ENCODE measurements at places on chromosomes 3 and 15.

DNA sequence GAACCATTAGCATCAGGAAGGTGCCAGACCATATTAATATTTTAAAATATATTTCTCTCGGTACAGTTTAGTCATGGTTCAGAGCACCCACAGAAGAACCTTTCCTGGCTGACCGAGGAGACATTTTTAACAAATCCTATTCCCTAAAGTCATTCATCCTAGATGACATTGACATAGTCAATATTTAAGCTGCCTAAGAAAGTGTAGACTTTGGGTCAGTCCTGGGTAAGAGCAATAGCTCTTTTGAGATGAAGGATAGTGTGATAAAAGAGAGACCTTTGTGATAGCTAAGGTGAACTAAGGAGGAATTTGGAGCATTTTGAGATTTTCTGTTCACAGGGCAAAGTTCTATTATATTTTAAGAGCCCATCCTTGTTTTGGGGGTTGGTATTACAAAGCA, 47.5 kb downstream of the ZNF609 start:
- DNase-seq: no peak

DNA sequence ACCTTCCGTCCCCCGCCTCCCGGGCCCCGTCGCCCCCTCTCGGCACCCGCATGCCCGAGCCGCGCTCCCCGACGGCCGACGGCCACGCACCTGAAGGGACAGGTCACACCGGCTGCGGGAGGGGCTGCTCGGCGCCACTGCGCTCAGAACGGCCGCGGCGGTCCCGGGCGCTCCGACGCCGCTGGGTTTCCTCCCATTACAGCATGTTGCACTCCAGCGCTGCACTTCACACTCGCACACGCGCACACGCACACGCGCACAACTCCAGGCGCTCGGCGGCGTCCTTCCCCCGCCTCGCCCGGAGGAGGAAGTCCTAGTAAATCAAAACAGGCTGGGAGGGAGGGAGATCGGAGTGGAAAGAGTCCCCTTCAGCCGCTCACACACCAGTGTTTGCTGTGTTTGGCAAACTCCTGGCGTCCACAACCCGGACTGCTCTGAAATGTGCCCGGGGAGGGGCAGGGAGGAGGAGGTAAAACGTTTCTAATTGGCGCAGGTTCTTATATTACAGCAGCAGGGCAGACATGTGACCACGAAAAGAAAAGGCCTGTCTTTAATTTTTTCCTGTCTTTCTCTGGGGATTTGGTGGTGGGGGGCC, 76.7 kb upstream of the VGLL4 start:
- DNase-seq: peak; percentile 91

- peak; percentile 72 for DNase-seq
These were observed 26.3 kb upstream of the MTHFS start for GRCh38 chr15:79923079-79923514.

- DNase-seq: no peak
These were observed 300.5 kb upstream of the LRRFIP2 start for GRCh38 chr3:37474901-37475331.

- peak; percentile 73 for DNase-seq
These were observed at the start of gene FAM81A for GRCh38 chr15:59437817-59438624. FAM81A (plus strand) TSS chr15:59438186; CDS start chr15:59458627, 20,441 bp downstream.

GRCh38 chr3:54372232-54372631, 249.9 kb downstream of the CACNA2D3 start:
- no peak for DNase-seq

GRCh38 chr3:48418140-48418539, 11.7 kb downstream of the PLXNB1 start:
- DNase-seq: no peak

DNA sequence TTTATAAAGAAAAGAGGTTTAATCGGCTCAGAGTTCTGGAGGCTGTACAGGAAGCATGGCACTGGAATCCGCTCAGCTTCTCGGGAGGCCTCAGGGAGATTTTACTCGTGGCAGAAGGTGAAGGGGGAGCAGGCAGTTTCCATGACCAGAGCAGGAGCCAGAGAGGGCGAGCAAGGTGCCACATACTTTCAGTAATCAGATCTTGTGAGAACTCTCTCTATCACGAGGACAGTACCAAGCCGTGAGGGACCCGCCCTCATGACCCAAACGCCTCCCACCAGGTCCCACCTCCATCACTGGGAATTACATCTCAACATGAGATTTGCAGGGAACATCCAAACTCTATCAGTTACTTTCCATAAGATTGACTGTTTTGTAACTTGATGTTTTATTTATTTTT, 70.7 kb upstream of the SYN2 start:
- no peak for DNase-seq

DNA sequence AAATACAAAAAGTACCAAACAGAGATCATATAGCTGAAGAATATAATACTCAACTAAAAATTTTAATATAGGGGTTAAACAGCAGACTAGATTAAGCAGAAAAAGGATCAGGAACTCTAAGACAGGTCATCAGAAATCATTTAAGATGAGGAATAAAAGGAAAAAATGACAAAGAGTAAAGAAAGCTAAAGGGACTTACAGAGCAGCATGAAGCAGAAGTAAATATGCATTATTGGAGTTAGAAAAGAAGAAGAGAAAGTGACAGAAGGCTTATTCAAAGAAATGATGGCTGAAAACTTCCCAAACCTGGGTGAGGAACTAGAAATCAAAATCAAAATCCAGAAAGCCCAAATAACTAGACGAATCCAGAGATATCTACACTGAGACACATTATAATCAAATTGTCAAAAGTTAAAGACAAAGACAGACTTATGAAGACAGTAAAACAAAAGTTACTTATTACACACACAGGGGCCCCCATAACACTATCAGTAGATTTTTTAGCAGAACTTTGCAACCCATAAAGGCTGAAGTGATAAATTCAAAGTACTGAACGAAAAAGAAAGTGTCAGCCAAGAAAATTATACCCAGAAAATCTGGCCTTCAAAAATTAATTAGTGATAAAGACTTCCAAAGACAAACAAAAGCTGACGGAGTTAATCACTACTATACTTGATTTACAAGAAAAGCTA, 95.6 kb downstream of the SCAPER start:
- DNase-seq: no peak

DNA sequence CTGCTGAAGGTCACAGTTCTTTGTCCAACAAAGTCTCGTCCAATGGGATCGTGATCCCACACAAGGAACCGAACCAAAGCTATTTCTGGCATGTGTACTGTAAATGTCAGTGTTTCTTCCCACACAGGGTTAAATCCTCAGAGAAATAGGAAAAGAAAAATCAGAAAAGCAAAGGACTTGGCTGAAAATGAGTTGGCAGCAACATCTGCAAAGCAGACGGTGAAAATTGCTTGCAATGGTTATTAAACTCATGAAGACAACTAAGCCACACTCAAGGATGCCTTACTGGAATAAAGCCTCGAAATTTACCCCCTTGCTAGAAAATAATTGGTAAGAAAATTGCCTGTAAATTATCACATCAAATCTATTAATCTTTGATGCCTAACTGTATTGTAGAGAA, 195.2 kb upstream of the STRIT1 start:
- DNase-seq: no peak

DNA sequence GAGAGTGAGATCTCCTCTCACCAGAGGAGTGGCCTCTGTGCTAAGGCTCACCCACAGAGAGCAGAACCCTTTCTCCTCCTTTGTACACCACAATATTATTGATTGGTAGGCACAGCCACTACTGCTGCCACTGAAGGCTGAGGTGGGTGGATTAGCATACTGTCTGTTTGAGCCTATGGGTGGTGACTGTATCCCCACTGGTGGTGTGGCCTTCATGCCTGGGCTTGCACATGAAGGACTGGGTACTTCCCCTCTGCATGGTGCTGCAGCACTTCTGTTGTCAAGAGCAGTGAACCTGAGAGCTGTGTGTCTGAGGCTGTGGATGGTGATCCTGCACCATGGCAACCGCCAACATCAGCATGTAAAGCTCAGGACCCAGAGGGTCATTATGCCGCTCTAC, 35.7 kb upstream of the NECTIN3 start:
- no peak for DNase-seq

DNA sequence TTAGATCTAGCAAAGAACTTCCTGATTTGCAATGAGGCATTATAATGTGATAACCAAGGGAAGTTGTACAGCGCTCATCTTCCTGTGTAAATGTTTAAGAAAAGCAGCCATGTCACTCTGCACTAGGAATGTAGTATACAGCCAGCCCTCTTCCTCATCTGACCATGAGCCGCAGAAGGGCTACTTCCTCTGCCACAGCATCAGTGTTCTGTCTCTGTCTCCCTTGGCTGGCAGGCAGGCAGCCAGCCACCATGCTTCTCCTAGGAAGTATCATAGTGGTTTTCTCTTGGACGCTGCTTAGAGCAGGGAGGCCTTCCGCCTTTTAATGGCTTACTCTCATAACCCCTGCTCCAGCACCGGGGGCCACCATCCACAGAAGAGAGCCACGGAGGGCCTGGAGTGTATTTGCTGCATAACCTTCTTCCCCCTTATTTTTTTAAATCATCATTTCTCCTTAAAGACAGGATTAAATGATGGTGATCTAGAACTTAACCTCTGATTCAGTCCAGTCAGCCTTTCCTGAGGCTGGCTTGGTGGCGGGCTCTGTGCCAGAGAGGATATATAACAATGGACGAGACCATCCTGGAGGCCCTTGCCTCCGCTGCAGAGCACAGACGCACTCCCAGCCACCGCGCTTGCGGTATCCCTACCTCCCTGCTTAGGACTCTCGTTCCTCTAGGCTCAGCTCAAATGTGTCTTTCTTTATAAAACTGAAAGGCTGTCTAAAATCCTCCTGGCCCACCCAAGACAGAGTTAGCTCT, 57.3 kb upstream of the PLXNA1 start:
- DNase-seq: peak; percentile 3

GRCh38 chr3:172276103-172276502, 172.2 kb downstream of the GHSR start:
- no peak for DNase-seq
